ENCODE measurements at places on chromosomes 13 and 19.

GRCh38 chr13:46134494-46134893 is 29.7 kb upstream of the CPB2 start:
- no peak for DNase-seq

DNA sequence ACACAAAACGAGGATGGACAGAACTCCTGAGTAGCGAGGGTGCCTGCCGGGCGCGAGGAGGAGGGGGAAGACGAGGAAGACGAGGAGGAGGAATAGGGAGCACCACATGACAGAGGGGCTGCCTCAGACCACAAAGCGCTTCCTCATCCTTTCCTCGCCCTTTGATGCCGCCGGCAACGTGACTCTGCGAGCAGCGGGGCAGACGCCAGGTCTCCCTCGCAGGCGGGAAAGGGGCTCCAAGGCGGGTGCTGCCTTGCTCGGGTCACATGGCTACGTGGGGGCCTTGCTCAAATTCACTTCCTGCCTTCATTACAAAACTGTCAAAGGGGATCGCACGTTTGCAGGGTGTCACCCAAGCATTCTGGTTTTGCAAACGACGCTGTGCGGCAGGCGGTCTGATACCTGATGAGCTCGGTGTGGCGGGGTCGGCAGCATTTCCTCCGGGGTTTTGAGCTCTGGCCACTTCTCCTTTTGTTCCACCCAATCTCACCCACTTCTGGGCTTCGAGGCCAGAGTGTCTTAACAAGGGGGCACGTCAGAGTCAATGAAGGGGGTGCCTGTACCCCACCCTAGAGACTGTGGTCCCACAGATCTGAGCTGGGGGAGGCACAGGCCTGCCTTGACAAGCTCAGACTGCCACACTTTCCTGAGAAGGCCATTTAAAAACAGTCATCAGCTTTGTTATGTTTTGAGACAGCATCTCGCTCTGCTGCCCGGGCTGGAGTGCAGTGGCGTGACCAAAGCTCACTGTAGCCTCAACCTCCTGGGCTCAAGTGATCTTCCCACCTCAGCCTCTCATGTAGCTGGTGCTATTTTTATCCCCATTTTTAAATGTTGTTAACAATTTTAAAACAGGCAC is 14.9 kb downstream of the MAP2K2 start:
- no peak for DNase-seq

- no peak for DNase-seq
These were observed 73.1 kb downstream of the KL start for GRCh38 chr13:33089311-33089710.

DNA sequence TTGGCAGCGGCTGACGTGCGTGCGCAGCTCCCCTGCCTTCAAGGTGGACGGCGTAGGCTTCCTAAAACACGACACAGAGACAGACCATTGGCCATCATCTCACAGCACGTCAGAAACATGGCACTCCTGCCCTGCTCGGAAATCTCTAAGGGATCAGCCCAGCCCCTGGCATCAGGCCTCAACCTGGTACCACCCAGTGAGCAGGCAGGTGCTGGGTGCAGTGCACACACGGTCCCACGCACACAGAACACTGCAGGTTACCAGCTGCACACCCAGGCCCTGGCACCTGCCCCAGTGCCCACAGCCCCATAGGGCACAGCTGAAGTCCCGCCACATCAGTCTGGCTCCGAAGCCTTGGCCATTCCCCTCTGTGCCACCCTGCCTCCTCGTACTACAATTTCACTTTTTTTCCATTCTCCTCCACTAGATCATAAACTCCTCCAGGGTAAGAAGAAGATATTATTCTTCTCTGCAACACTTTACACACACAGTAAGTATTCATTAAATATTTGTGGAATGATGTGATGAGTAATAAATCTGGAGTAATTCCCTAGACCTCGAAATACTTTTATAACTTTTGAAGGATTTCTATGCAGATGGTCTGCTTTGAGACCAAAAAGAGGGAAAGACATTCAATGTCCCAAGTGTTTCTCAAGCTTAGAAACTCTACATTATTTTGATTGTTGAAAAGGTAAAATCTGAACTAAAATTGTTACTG is 156.4 kb downstream of the COL4A1 start:
- peak; percentile 52 for DNase-seq

DNA sequence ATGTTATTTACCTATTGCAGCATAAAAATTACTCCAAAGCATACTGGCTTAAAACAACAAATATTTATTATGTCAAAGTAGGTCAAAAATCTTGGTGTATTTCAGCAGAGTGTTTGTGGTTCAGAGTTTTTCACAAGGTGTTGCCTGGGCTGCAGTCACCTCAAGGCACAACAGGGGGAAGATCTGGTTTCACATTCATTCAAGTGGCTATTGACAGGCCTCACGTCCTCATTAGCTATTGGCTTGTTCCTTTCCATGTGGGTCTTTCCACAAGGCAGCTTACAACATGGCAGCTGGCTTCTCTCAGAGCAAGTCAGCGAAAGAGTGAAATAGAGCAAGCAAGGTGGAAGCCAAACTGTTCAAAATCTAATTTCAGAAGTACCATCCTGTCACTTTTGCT is 602.9 kb downstream of the OLFM4 start:
- no peak for DNase-seq

- peak; percentile 60 for DNase-seq
These were observed 6.6 kb upstream of the GADD45B start for GRCh38 chr19:2469102-2469914.

DNA sequence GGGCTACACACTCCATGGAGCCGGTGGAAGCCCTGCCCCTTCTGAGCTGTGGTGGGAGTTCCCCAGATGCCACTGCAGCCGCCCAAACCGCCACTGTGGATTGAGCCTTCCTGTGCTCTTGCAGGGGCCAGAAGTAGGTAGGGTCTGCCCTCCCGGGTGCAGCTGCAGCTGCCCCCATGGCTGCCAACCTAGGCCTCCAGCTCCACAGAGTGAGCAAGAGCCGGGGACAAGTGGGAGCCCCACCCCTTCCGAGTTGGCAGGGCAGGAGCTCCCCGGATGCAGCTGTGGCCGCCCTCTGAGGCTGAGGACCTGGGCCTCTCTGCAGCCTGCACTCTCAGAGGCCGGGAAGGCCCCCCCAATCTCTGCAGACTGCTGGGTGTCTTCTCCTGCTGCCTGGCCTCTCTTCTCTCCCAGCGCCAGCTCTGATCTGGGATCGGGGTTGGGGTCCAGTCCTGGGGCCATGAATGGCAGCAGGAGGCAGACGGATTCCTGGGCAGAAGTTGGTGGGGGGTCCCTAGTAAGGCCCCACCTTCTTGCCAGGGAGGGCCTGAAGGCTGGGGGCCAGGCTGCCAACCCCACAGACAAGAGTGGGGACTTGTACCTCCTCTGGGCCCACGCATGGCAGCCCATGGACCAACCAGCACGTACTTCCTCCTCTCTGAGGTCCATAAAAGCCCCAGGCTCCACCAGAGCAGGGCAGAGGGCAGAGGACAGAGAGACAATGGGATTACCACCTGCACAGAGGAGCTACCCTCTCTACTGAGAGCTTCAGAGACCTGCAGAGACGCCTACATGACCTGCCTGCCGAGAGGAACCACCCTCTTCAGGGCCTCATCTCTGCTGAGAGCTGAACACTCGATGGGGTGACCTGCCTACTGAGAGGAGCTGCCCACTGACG is 28.9 kb downstream of the AP2S1 start:
- DNase-seq, result peak; percentile 2

GRCh38 chr19:52221831-52222375 is 32.1 kb downstream of the PPP2R1A start:
- DNase-seq, result no peak

DNA sequence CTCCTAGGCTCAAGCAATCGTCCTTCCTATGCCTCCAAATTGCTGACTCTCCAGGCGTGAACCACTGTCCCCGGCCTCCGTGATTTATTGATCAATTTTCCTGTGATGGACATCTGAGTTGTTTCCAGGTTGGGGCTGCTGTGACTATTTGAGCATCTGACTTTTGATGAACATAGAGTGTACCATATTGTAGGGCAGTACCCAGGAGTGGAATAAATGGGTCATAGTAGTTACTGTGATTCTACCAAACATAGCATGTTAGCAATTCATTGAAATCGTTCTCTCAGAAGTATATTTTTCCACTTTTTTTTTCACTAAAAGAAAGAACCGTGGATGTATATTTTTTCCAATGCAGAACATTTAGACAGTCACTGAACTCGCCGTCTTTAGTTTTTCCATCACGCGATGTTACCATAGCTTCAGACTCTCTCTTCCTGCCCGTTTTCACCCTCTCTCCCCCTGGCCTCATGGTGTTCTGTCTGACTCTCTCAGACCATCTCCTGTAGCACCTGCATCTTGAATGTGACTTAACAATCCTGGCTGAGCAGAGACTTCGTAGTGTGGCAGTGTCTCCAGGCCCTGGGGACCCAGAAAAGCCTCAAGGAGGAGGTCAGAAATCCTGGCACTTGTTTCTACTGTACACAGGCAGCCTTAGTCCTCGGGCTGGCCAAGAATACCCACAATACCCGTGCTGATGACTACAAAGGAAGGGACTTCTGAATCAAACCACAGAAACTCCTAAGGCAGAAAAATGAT is 3.2 kb upstream of the RASGRP4 start:
- DNase-seq, result no peak

- DNase-seq, result no peak
These were observed 10.7 kb downstream of the TM6SF2 start for GRCh38 chr19:19262190-19263057.

- DNase-seq, result no peak
These were observed 7.2 kb downstream of the DNAJC15 start for GRCh38 chr13:43030548-43030947.
